Activated T-cell treated with anti-CD3 and anti-CD28 coated beads for 1 hour (primary cell): ENCODE measurements at places on chromosomes 4 and X.

DNA sequence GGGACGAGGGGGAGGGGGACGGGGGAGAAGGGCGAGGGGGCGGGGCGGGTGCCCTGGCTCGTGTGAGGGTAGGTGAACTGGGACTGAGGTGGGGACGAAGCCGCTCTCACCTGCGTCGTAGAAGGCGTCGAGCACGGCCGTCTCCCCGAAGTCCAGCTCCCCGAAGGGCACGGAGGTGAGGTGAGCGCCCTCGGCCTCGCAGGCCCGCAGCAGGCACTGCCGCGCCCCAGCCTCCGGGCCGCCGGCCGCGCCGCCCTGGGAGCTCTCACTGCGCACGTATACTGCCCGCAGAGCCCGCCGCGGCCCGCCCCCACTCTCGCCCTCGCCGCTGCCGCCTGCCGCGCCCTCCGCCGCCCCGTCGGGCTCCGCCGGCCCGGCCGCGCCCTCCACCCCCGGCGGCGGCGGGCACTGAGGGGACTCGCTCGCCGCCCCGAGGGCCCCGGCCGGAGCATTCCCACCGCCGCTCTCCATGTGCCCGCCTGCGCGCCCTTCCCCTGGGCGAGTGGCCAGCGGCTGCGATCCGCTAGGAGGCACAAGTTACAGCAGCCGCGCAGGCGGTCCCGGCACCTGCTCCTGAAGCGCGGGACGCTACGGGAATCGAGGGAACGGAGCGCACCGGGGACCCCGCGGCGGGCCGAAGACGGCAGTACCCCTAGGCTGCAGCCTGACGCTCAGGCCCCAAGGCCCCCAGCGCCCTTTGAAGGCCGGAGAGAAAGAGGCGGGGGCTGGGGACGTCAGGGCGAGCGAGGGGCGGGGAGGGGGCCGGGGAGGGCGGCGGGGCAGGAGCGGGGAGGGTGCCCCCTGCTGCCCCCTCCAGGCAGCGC is at the start of gene MAP3K15:
MAP3K15 (minus strand) TSS at position 718 of the 824 bp plus-strand sequence; CDS start at position 471, 247 bp downstream.
- no peak for DNase-seq

DNA sequence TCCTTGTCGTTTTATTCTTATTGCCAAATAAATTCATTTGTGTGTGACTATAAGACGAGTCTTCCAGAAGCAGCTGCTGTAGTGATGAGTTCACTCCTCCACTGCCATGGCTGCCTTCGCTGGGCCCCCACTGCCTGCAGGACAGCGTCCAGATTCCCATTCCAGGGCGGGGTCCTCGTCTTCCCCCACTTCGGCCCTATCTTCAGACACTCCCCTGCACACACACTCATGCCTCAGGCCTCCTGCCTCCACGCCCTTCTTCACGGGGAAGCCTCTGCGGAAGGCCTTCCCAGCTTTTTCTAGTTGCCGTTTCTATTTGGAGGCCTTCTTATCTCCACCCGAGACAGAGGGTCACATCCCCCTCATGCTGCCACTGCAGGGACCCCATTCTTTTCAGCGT is 80.4 kb downstream of the SHROOM2 start:
- DNase-seq, result no peak

DNA sequence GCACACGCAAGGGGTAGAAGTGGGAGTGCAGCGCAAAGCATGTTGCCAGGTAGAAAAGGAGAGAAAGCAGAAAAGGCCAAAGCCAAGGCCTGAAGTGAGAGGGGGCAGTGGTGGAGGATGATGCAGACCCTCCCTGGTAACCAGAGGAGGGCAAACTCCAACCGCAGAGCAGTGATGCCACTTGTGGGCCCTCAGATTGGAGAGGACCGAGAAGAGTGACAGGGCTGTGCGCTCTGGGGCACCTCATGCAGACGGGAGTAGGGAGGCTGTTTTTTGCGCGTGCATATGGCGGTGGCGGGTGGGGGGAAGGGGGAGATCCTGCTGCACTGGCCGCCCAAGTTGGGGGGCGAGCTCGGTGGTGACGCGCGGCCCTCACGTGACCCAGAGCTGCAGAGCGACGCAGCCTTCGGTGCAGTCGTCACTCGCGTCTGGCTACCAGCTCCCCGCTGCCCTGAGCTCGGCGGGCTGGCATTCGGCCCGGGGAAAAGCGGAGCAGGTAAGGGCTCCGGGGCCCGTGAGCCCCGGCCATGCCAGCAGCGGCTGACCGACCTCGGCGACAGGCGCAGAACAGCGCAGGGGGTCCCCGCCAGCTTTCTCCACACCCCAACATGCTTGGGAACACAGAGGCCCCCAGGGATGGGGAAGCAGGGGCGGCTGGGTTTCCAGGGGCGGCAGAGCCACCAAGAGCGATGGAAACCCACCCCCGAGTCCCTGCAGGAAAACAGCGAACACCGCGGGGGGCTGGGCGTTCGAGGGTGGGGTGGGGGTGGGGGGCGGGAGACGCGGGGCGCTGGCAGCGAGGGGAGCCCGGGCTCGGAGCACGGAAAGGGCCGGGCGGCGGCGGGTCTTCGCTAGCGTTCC is at the start of gene BEX3:
BEX3 (plus strand) TSS at position 421 of the 861 bp plus-strand sequence. CDS start 984 bp downstream, outside the sequence.
- DNase-seq, result peak; percentile 3

GRCh38 chrX:149531599-149531998 is 9.2 kb upstream of the EOLA1 start:
- no peak for DNase-seq

DNA sequence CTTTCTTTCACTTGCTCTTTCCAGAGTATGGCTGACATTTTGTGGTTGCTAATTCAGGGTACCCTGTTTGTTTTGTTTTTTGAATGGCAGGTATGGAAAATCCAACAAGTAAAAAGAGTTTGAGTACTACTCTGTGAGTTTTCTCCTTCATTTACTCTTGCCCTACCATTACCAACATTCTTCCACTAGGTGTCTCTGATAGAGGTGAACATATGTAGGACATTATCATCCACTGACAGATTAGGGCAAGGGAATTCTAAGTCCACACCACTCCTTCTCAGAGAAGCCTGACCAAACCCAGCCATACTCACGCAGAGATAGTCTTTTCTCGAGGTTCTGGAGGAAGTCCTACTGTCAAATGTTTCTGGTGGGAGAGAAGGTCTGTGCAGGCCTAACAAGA is 36.7 kb upstream of the HDAC8 start:
- no peak for DNase-seq

- no peak for DNase-seq
Measured at GRCh38 chr4:102809190-102809589, 18.2 kb downstream of the UBE2D3 start.

DNA sequence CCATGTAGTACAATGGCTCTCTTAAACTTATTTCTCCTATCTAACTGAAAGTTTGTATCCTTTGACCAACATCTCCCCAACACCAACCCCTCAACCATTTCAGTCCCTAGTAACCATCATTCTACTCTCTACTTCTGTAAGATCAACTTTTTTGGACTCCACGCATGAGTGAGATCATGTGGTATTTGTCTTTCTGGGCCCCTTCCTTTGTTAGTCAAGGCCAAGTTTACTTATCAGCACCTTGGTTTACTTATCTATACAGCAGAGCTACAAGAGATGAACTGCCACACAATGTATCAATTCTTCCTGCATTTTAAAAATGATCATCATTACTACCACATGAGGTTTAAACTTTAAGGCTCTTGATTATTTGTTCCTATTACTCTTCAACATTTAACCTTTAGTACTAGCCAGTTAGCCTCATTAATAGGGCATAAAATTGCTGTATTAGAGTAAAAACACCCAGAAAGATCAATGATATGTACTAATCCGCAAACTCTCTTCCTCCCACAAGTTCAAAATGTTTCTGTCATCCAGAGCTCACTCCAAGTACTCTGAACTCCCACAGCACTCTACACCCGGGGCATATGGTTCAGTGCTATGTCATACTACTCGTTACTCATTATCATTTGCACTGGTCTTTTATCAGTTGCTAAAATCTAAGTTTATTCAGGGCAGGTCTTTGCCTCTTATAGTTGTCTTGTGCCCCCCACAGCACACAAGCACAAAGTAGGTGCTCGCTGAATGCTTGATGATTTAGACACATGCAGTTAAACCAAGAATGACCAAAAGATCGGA is 145.7 kb upstream of the ADAMTS3 start:
- no peak for DNase-seq

GRCh38 chrX:72351606-72352334 is 46.1 kb upstream of the CITED1 start:
- DNase-seq, result no peak

DNA sequence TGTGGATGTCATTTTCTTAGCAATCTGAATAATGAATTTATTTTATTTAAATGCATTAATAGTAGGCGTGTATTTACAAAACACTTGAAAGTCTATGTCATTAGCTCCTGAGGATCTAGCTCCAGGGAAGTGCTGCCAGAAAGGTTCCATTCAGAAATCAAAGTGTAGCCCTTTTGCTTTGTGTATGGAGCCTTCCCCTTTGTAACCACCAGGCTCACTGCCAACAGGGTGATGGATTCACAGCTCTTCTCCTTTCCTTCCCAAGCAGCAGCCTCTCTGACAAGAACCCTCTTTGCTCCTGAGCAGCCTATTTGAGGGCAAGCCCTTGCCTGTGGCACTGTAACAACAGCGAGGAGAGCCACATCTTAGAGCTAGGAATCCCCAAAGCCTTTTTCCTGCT is 286.0 kb upstream of the RASGEF1B start:
- no peak for DNase-seq

- peak; percentile 65 for DNase-seq
Measured at GRCh38 chrX:1537031-1537715, at the start of gene P2RY8. Gene P2RY8 (minus strand): TSS chrX:1537185. CDS start chrX:1466558, 70,627 bp downstream.

- no peak for DNase-seq
Measured at GRCh38 chr4:48557478-48557877, 67.4 kb downstream of the ZAR1 start.

- no peak for DNase-seq
Measured at GRCh38 chr4:39066371-39066770, 4.3 kb downstream of the KLHL5 start.

DNA sequence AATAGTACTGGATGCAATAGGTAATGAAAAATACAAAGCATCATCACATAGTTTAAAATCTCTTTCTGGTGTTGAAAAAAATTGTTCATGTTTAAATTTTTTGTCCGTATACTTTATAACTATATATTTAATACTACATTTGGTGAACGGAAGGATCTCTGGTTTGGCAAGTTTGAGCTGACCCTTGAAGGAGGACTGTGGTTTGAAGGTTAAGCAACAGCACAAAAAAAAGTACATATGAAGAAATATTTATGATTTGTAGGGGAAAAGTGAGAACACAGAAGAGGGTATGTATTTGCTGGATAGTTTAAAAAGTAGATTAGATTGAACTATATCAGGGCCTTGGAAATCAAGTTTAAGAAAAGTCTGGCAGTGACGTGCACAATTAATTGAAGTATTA is 13.3 kb downstream of the SRP72 start:
- no peak for DNase-seq

DNA sequence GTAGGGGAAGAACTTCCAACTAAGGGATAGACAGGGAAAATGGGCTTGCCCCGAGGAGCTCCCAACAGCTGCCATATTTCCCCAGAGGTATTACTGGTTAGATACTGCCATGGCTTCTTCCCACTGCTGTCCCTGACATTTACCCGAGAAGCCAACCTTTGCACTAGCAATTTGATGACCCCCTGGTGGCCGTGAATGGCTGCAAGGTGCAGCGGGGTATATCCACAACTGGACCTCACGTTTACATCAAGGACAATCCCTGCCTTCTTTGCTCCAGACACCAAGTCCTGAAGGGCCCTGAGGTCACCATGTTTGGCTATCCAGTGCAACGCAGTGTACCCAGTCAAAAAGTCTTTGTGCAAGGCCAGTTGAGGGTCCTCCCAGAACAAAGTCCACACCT is 2.3 kb downstream of the SOWAHB start:
- DNase-seq, result no peak

DNA sequence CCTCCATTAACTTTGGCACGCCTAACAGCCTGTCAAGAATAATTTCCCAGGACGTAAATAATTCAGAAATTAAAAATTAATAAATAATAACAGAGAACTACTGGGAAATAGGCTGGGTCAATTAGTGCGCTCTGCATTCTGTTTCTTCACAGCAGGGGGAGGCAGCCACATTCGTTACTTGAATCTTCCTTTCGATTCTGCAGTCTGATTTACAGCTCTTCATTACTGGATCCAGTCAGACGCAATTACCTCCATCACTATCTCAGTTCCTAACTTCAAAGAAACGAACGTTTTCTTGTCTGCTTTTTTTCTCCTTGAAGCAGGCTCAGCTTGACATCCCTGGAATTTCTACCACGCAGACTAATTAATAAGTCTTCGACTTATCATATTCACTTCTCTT is 9.0 kb upstream of the RPL34 start:
- no peak for DNase-seq

DNA sequence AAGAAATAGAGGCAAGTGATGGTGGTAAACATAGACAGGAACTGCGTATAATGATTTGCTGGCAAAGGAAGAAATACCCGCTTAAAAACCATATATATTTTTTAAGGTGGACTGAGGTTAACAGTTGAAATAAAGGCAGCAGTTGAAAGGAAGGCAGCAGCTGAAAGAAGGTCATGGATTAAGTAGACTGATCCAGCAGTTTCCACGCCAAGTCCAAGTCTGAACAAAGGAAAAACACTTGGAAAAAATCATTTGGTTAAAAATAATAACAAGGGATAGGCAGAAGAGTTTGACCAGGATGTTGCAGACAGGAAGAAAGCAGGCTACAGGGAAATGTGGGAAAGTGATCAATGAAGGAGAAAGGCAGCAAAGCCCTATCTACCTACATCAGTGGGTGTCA is 93.6 kb downstream of the AMELX start:
- DNase-seq, result no peak

GRCh38 chr4:22514001-22514400 is 1.9 kb downstream of the ADGRA3 start:
- no peak for DNase-seq

DNA sequence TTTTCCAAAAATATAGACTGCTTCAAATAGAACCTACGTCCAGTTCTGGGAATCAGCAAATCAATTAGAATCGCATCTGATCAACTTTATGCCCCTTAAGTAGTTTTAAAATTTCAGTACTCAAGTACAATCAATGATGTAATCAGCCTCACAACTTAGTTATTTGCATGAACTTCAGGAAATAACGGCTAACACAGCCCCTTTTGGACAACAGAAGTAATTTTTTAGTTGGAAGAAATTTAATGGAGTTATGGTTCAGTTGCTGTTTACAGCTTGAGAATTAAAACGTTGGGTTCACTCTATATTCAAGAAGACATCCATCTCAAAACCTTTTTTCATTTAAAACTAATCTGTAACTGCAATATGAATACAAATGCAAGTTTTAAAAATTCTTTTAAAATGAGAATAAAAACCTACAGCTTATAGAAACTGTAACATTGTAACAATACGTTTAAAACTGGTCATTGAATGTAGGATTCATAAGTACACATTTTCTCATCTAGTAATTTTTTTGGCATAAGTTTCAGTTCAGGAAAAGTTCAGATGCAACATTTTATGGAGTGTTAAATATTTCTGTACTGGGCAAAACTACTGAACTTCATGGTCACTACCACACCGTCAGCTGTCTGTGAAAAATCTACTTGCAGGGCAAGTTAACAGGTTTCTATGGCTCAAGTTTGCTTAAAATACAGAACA is 956 bp downstream of the TAPT1 start:
- no peak for DNase-seq

DNA sequence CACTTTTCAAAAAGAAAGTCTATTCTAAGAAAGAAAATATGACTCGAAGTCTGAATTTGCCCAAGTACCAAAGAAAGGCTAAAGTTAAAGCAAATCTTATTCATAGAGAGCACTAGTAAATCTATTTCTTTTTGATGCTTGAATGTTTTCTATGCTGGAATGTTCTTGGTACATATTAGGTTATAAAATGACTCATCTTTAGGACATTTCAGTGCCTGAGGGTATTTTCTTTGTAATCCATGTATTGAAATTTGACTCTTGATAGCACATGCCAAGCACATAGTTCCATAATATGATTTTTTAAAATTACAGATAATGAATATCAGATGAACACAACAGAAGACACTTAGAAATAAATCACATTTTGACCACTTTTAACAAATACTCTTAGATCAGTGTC is 232.8 kb downstream of the TRIML1 start:
- DNase-seq, result no peak
